Cerebellar cortex (tissue), 1 donor: ENCODE measurements at places on chromosomes 2 and 18.

DNA sequence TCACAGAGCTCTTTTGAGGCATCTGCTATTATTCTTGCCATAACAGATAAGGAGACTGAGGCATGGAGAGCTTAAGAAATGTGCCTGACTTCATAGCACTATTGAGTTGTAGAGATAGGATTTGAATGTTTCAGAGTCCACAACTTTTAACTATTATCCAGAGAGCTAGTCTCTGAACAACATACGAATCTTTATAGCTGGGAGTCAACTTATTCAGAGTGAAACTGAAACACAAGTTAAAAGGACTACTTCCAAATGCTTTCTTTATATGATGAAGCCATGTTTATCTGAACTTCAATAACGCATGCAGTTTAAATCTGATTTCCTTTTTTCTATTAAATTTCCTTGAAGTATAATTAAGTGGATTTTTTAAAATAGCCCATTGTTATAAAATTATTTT lies 268.8 kb downstream of the IKZF2 start:
- DNase-seq, result no peak

DNA sequence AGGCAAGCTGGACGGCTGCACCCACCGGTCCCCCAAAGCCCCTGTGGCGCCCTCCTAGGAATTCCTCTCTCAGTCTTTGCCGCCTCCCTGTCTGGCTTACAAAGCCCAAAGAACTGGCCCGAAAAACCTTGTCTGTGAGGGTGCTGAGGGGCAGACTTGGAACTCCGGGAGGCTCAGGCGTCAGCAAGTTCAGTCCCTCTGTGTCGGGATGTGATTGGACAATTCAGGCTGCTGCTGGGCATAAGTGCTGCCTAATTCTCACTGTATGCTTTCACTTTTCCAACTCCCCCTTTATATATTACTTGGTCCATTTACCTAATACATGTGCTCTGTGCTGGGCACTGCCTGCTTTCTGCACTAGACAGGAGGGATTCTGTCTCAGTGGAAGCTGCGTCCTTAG lies 20.3 kb upstream of the SH3RF3 start:
- no peak for DNase-seq

DNA sequence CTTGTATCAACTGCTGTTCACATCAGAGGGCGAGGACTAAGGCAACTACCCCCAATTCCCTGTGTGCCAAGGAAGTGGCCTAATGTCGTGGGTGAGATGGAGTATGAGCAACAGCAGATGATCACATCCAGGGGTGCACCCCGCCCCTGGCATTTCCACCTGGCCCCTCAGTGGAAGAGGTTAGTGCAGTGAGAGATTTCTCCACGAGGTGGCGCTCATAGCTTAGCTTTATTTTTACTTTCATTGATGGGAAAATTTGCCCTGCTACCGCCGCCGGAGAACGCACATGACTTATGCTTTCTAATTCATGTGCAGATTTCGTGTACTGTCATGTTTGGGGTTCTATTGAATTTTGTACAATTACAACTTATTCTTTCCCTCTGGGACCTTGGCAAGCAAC lies 470.6 kb upstream of the MEX3C start:
- peak; percentile 42 for DNase-seq

- DNase-seq, result peak; percentile 66
Observed at GRCh38 chr2:210195101-210195852, 24.1 kb upstream of the KANSL1L start.

DNA sequence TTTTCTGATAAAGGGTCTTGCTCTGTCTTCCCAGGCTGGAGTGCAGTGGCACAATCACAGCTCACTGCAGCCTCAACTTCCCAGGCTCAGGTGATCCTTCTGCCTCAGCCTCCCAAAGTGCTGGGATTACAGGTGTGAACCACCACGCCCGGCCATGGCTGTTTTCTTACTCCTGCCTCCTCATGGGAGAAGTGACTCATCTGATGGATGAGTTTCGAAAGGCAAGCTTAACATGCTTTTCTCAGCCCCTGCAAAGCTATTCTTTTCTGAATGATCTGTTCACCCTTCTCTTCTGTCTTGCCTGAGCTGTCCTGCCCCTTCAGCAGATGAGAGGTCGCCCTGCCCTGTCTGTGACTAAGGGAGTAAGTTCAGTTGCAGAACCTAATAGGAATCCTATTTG lies 929 bp upstream of the CREG2 start:
- no peak for DNase-seq

- DNase-seq, result no peak
Observed at GRCh38 chr18:9139400-9140039, 2.9 kb downstream of the ANKRD12 start.

DNA sequence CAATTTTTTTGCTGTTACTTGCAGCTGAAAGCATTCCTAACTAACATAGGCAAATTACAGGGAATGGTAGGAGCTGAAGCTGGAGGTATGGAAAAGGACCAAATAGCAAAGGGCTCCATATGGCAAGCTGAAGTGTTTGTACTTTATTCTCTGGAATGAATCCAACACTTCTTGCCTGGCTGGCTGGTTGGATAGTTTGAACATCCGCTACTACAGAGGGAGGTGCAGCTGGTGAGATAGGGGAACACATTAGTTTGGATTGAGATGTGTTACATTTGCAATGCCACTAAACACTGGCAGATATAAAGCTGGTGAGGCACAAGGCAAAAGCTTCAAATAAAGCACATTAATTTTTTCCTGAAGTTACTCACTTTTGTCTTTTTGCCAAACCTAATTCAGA lies 291.5 kb downstream of the SP3 start:
- DNase-seq, result no peak

- no peak for DNase-seq
Observed at GRCh38 chr2:608297-608696, 68.9 kb downstream of the TMEM18 start.

- DNase-seq, result no peak
Observed at GRCh38 chr2:143575340-143575739, 446.1 kb downstream of the ARHGAP15 start.

GRCh38 chr2:111121828-111122630 lies 1.3 kb downstream of the BCL2L11 start:
- peak; percentile 62 for DNase-seq

DNA sequence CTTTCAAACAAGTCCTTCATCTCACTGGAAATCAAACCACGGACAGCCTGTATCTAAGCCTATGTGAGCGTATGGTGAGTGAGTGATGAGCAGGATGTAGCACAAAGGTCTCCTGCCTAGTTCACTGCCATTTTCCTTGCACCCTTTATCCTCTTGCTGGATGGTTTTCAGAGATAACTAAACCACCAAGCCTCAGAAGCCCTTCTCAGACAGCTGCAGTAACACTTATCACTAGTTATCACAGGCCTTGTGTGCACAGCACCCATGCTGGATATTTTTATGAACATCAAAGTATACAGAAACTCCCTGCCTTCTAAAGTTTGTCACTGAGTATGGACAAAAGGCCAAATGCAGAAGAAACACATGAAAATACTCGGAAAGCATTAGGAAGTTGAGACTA lies 69.5 kb downstream of the C1D start:
- DNase-seq, result no peak

GRCh38 chr18:67400502-67401117 lies 115.9 kb downstream of the DSEL start:
- no peak for DNase-seq

- DNase-seq, result no peak
Observed at GRCh38 chr18:70411876-70412435, 123.1 kb downstream of the SOCS6 start.

- no peak for DNase-seq
Observed at GRCh38 chr18:6746386-6746960, 17.0 kb downstream of the ARHGAP28 start.

GRCh38 chr2:149692961-149693396 lies 105.4 kb upstream of the MMADHC start:
- DNase-seq, result peak; percentile 66

DNA sequence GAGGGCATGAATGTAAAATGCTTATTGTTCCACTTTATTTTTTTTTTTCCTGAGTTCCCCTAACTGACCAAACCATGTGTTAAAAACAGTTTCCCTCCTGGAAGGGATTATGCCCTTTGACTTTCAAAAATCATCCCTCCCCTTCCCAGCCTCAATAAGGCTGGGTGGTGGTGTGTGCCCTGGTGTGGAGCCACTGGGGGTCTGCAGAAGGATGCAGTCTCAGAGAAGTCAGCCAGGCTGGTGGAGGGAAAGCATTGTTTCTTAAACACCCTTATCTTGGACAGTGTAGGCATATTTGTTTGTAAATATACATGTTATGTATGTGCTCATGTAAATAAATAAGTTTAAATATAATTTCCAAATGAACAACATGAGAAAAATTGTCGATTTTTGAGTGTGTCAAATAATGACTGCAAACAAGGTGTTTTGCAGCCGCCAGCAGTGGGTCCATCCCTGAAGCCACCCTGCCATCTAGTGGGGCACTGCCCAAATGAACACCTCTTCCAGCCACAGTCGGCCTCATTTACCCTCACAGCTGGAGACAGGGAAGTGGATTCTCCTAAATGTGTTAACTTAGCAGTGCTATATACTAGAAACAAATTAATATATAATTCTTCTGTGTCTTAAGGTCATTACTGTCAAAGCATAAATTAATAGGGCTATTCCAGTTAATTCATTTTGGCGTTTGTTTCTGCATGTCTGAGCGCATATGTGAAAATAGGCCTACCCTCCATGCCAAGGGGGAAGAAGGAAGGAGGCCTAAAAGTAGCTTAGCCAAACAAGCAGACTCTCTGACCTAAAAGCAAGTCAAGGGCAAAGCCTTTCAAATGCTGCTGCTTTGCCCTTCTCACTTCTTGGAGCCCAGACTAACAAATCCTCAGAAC lies 209.6 kb upstream of the PIK3C3 start:
- DNase-seq, result peak; percentile 28

DNA sequence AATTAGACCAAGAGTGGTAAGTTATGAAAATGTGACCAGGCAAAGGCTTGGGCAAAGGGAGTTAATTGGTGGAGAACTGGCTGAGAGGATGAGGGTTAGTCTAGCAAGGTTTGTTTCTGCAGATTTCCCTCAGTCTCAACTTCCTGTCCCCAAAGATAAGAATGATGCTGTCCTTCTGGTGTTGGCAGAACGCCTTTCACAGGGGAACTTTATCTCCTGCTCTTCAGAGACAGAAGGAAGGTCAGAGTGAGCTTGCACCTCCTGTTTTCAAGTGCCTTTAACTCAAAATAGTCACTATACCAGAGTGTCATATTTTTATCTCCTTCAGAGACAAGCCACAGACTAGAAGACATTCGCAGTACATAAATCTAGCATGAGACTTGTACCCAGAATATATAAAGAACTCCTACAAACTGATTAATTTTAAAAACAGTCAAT lies 95.7 kb downstream of the TEX51 start:
- DNase-seq, result no peak

- DNase-seq, result no peak
Observed at GRCh38 chr2:31138037-31138962, at the start of gene GALNT14. Gene GALNT14, minus strand, starts transcription at chr2:31138440. Its CDS starts 354 bp downstream, at chr2:31138086.

GRCh38 chr2:124316881-124317605 lies 292.0 kb downstream of the CNTNAP5 start:
- DNase-seq, result no peak
